ENCODE measurements at places on chromosomes 16 and 17.

- no peak for DNase-seq
Observed at GRCh38 chr16:49859125-49859811, 3.4 kb upstream of the ZNF423 start.

DNA sequence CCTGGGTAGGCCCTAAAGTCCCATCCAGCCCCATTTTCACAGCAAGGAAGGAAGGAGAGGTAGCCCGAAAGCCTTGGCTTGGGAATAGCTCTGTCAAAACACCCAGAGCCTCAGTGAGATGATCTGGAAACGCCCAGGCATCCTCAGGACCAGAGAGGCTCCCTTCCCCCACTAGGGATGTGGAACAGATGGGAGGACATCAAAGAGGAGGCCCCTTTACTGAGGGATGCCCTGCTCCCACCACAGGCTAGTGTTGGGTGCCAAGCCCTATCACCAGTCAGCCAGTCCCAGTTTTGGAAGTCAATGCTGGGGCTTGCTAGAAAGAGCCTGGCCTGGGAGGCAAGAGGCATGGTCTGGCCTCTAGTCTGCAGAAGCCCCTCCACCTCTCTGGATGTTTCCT is 4.7 kb downstream of the TPPP3 start:
- DNase-seq, result no peak

- no peak for DNase-seq
Observed at GRCh38 chr17:78121801-78122215, 6.7 kb downstream of the TMC6 start.

GRCh38 chr17:32314636-32315035 is 27.3 kb downstream of the C17orf75 start:
- DNase-seq, result no peak

DNA sequence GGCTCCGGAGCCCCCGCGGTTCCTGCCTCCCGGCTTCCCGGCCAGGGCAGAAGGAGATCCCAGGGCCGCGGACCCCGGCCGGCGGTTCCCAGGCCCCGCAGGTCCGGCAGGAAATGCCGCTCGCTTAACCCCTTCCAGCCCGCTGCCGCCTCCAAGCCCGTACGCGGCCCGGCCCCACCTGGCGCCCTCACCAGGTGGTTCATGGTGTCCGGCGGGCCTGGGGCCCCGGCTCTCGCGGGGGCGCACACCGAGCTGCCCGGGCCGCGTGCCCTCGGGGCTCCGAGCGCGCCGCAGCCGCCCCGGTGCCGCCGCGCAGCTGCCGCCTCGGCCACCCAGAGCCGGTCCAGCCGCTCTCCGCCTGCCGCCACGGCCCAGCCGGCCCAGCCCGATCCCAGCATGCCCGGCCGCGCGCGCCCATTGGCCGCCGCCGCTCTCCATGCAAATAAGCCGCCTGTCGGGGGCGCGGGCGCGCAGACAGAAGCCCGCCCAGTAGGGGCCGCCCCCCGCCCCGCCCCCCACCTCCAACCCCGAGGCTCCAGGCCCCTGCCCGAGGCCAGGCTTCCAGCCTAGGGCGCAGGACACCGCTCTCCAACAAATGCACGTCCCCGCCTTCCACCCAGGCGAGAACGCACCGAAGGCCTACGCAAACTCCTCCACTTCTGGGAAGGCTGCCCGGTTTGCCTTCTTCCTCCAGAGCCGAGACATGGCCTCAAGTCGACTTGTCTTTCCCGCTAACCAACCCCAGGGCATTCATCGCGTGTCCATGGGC is at the start of gene BCAR1:
Gene BCAR1 (minus strand): TSS at position 345 of the 769 bp plus-strand sequence. CDS start 142 bp downstream, at position 203.
- peak; percentile 74 for DNase-seq

DNA sequence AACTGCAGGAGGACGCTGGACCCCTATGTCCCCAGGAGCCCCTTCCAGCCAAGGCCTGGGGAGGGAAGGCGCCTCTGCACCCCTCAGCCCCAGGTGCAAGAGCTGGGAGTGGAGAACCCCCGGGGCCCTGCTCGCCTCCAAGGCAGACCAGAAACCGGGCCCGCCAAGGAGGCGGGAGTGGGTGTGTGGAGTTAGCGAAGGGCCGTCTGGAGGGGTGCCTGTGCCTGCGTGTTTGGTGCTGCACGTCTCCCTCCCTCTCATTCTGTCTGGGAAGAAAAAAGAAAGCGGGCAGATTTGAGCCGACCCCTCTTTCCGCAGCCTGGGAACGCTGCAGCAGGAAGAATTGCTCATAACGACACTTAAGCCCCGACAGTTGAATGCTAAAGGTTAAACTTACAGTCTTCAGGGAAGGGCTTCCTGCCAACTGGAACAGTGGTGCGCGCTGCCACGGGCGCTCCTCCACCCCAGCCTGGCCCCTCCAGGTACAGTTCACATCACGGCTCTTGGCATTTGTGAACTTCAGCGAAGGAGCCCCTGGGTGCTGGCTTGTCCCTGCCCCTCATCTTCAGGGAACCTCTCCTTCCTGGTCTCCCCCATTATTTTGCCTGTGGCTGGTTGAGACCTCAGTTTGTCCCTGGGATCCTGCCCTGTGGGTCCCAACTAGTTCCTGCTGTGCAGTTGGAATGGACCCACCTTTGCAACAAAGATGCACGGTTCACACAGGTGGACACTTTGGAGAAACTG is 19.2 kb upstream of the ZFHX3 start:
- DNase-seq, result no peak

- no peak for DNase-seq
Observed at GRCh38 chr16:79362300-79362970, 238.1 kb downstream of the MAF start.

DNA sequence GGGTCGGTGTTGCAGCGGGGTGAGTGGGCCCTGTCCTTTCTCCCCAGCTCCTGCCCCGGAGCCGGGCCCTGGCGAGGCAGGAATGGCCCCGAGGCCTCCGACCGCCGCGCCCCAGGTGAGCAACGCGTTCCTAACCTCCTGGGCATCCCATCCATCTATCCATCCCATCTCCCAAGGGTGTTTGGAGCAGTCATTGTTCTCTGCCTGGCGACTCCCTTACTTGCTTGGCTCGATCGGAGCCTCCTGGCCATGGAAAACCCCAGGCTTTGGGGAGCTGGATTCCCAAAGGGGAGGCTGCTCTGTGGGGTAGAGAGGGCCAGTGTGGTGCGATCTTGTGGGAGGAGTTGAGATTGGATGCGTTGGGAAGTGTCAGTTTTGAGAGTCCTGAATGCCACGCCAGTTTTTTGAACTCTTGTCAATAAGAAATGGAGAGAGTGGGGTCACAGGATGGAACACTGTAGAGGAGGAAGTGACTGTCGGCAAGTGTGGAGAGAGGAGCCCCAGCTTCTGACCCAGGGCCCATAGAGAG is 684 bp downstream of the ZFP90 start:
- no peak for DNase-seq

DNA sequence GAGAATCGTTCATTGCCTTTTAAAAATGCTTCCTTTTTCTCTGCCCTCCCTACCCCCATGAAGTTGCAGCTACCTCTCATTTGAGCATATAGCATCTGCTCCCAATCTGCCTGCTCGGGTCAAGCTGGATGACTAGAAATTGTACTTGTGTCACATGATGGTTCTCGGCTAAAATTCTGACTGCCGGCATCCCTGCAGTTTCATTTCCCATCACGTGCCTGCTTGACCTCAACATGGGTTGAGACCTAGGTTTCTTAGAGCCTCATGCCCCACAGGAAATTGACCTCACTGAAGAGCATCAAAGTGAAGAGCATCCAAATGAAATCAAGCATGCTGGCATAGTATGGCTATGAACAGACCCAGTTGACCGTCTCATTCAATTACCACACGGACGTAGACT is 581.6 kb upstream of the PSMD7 start:
- no peak for DNase-seq
